ENCODE measurements at places on chromosomes 12 and 14.

- DNase-seq: no peak
These were observed 63.2 kb upstream of the GALNT9 start for GRCh38 chr12:132392389-132393244.

- DNase-seq: no peak
These were observed 118.1 kb upstream of the SLC38A2 start for GRCh38 chr12:46490635-46491034.

DNA sequence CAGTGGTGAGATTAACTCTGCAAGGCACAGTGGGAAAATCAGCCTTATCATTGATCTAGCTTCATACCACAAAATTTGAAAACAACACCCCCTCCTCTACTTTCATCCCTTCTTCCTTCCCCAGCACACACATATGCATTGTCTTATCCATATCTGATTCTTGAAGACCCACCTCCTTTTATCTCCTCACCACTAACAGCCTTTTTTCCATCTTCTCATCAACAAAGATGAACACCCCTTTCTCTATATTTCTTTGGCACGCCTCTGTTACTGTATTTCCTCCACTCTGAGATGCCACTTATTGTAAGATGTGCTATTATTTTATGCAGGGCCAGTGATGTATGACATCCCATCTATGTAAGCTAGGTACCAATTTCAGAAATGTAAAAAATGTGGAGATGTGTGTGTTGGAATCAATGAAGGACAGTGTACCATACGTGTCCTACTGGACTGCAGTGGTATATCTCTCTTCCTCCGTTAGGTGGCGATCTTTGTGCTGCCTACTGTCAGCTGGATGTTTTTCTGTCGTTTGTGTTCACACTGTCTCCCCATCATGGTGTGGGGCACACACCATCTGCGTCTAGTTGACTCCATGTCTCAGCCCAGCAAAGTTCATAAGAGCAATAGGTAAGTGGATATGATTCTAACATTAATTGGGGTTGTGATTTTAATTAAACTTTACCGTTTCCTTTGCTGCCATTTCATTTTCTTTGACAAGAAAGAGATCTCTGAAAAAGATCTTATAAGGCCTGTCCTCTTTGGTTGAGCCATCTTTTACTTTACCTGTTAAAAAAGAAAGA is 24.0 kb downstream of the CCDC38 start:
- peak; percentile 82 for DNase-seq

GRCh38 chr12:78187741-78188140 is 357.0 kb downstream of the NAV3 start:
- DNase-seq: no peak

- DNase-seq: no peak
These were observed 10.2 kb upstream of the MYL6B start for GRCh38 chr12:56141946-56142784.

DNA sequence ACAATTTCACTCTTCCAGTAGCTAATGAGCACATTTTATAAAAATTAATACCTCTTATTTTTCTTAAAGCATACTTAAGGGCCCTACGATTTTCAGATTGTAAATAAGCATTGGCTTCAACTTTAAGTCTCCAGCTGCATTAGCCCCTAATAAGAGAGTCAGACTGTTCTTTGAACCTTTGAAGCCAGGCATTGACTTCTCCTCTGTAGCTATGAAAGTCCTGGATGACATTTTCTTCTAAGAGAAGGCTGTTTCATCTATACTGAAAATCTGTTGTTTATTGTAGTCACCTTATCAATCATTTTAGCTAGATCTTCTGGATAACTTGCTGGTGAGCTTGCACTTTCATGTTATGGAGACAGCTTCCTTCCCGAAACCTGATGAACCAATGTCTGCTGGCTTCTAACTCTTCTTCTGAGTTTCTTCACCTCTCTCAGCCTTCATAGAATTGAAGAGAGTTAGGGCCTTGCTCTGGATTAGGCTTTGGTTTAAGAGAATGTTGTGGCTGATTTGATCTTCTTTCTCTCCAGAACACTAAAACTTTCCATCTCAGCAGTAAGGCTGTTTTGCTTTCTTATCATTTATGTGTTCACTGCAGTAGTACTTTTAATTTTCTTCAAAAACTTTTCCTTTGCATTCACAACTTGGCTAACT is 377.1 kb upstream of the RGS6 start:
- no peak for DNase-seq

DNA sequence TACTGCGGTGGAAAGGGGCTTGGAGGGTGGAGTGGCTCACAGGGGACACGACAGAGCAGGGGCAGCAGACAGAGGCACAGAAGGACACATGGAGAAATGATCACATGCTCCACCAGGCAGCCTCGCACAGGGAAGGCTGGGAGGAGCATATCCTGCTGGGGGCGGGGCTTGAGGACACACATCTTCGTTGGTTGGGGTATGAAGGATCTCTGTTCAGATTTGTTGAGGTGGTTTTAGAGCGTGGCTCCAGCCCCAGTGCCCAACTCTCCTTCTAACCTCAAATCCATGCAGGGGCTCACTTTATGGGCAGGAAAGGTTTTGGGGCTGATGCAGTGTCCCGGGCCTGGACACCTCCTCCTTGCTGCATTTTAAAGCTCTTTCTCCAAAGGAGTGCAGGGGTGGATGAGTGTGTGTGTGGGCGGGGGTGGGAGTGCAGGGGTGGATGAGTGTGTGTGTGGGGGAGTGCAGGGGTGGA is 733 bp upstream of the P3H3 start:
- DNase-seq: peak; percentile 29

DNA sequence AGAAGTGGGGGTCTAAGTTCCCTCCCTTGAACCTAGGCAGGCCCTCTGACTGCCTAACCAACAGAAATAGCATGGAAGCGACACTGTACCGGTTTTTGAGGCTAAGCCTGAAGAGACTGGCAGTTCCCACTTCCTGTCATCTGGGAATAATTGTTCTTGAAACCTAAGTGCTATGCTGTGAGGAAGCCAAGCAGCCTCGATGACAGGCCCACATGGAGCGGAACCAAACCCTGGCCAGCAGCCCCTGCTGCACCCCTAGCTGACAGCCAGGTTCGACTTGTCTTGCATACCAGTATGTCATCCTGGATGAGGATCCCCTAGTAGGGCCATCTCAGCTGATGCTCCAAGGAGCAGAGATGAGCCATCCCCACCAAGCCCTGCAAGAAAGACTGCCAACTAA is 6.4 kb upstream of the GPR68 start:
- DNase-seq: no peak

GRCh38 chr12:118150625-118151024 is 14.7 kb downstream of the PEBP1 start:
- DNase-seq: no peak

GRCh38 chr14:92164958-92165357 is 43.2 kb downstream of the CPSF2 start:
- no peak for DNase-seq

- DNase-seq: no peak
These were observed 23.3 kb downstream of the SNRPF start for GRCh38 chr12:95882080-95882479.

GRCh38 chr14:26124896-26125438 is 472.9 kb downstream of the NOVA1 start:
- DNase-seq: no peak

DNA sequence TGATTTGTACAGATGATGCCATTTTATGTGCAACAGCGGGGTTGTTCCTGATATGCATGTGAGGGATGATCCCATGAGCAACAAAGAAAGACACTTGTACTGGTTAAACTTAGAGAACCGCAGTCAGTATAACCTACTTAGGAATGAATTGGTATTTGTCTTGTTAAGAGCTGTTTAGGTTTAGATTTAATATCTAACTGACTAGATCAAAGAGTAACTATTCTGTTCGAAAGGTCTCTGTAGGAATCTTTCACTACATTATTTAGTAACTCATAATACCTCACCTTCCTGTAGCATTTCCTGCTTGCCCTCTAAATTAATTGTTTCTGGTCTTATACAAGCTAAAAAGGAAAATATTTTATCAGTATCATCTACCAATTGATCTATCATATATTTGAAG is 350.4 kb downstream of the TRHDE start:
- DNase-seq: no peak

GRCh38 chr12:71475280-71475679 is 35.7 kb downstream of the LGR5 start:
- DNase-seq: no peak

DNA sequence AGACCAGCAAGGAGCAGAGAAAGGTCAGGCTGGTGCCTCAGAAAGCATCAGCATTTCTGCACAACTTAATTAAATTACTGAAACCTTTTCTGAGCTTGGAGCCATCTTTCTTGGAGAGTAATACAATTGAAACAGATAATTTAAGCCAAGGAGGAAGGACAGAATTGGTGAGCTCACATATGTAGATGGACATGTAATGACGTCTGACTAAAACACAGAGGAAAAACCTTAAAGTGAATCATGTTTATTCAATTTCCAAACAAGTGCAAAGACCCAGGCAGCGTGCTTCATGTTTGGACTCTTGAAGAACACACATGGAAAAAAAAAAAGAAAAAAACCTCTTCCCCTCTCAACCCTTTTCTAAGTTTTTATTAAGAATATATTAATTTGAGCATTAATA is 19.0 kb downstream of the SUSD6 start:
- DNase-seq: no peak

- DNase-seq: no peak
These were observed 55.4 kb upstream of the PYGL start for GRCh38 chr14:50999726-51000125.

DNA sequence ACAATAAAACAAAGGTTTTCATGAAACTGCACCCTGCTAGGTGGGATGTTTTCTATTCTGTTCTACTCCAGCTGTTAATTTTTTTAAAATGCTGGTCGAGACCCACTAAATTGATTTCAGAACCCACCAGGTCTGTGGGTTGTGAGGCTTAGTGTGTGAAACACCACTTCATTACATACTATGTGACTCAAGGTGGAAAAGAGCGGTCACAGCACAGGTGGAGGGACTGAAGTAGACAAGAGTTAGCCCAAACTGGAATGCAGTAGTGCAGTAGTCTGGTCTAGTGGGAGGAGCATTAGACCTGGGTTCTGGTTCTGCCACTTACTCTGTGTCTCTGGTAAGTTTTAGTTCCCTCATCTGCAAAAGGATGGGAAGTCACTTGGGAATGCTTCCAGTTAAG is 12.2 kb downstream of the DDX55 start:
- DNase-seq: no peak

- peak; percentile 95 for DNase-seq
These were observed 129.4 kb downstream of the SCARB1 start for GRCh38 chr12:124734224-124734788.

DNA sequence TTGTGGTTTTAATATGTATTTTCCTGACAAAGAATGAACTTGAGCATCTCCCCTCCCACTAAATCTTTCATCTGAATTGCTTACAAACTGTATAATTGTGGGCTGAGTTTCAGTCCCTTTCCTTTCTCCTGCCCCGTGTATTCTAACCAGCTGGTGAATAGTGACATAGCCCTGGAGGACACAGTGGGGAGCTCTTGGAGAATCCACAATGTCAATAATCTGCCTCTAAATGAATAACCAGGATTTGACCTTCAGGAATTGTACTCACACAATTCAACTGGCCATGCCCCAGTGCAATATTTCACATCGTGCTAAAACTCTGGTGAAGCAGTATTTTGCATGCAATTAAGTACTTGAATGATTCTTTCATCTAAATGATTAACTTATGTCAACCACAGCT is 177.2 kb downstream of the C12orf42 start:
- no peak for DNase-seq

- DNase-seq: no peak
These were observed 501.5 kb upstream of the USP15 start for GRCh38 chr12:61758661-61759060.

DNA sequence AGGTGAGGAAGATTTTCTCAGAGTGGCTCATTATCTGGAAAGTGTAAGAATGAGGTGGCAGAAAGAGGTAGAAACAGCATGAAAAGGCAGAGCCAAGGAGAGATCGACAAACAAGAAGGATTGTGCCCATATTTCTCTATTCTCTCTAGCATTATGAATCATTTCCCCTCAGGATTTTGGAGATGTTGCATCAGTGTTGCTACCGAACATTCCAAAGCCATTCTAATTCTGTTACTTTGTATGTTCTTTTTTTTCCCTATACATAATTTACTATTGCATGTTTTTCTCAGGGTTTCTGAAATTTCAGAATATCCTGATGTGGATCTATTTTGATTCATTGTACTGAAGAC is 61.4 kb downstream of the KICS2 start:
- no peak for DNase-seq

DNA sequence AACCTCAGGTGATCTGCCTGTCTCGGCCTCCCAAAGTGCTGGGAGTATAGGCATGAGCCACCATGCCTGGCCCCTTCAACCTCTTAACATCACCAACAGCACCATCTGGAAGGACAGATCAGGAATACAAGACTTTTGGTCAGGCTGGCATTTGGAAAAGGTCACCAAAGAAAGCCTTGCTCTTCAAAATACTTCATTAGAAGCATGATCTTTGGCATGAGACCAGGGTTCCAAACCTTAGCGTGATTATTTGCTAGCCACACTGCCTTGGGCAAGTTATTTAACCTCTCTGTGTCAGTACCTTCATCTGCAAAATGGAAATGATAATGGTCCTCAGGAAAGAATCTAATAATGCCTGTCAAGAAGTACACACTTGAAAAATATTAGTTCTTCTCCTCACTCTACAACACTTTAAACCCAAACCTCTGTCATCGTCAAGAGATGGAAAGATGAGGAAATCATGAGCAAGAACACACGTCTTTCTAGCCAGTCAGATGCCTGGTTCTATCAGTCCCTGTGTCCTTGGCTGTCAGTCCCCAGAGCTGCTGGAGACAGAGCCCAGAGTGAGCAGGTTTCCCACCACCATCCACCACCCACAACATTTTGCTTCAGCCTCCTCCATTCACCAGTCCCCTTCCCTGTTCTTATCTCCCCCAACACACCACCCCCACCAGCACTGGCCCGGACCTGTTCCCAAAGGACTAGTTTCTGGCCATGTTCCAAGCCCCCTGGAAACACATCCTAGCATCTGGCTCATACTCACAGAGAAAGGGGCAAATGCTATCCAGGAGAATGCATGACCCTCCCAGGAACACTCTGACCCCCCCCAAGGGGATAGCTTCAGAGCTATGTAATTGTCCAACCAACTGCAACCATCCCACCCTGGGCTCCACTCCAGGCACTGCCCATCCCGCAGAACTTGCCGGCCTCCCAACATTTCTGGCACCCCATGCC is 2.0 kb downstream of the ADCY6 start:
- no peak for DNase-seq

- DNase-seq: no peak
These were observed 180.2 kb upstream of the PZP start for GRCh38 chr12:9388379-9388778.

- DNase-seq: no peak
These were observed 2.0 kb upstream of the EMP1 start for GRCh38 chr12:13194401-13195110.

DNA sequence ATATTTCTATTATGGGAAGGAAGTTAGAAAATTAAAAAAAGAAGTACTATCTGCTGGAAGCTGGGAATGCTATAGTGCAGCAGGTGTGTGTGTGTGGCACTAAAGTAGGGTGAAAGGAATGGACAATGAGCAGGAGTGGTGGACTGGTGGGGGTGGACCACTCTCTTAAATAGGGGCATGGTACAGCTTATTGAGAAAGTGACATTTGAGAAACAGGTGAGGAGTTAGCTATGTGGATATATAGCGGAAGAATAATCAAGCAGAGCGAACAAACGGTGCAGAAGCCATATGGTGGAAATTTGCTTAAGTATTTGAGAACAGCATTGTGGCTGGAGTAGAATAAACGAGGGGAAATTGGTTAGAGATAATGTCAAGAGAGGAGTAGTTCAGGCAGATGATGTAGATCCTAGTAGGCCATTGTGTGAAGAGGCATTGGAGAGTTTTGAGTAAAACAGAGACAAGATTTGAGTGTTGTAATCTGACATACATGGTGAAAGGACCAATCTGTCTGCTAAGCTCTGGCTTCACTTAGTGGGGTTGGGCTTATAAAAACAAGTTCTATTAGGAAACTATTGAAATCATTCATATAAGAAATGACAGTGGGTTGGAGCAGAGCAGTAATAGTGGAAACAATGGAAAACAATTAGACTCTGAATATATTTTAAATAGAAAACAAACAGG is 149.2 kb upstream of the SYT10 start:
- no peak for DNase-seq
